Stimulated activated CD4-positive, alpha-beta T cell treated with anti-CD3 and anti-CD28 coated beads, Interleukin-1b, Interleukin-23, amount 100 ng/mL, for 24 hours (primary cell): ENCODE measurements at places on chromosomes 4 and X.

- DNase-seq = no peak
Measured at GRCh38 chr4:109465069-109465468, 31.5 kb downstream of the SEC24B start.

DNA sequence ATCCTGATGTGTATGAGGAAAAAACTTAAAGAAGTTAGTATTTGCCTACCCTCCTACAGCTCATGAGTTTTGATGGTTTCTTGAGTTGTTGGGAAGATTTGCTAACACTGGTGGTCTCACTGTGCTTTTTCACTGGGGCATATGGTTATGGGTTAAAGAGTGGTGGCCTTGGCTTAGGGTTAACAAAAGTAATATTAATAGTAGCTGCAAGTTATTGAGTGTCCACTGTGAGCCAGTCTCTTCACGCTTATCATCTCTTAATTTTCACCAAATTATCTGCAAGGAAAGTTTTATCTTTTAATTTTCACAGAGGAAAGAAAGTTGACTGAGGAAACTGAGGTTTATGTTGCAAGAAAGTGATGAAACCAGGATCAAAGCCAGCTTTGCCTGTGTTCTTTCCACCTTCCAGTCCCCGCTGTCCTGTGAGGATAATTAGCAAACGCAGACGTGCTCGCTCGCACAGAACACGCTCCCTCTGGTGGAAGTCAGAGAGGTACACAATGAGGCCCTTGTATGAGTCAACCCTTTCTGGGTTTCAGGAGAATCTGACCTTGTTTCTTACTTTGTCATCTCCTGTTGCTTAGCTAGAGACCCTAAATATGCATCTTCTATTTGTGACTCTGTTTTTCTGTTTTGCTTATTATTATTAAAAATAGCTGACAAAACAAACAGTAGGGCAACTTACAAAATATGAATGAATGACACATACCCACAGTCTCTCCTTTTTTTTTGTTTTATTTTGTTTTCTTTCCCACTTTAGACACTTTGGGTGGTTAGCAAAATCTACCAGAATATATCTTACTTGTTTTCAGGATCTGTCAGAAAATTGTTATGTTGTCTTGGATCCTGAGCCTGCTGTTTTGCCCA, 94.3 kb downstream of the DDIT4L start:
- DNase-seq = peak; percentile 20

GRCh38 chr4:109728385-109728784, 1.5 kb downstream of the PLA2G12A start:
- no peak for DNase-seq

DNA sequence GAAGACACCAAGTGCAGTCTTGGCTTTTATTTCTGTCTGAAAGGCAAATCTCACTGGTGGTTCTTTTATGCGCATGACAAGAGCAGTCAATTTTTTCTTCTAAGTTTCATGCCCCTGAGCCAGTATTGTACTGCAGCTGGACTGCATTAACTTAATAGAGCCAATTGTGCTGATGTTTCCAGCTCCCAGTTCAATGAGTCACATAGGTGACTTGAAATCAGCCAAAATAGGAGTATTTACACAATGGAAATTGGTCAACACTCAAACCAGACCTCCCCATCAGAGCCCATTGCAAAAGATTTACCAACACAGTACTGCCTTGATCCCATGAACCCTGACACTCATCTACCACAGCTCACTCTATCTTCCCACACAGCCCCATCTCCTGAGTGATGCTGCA, 100.3 kb upstream of the GUCY1A1 start:
- DNase-seq = no peak

GRCh38 chr4:156194896-156195295, 241.2 kb upstream of the CTSO start:
- DNase-seq = no peak

DNA sequence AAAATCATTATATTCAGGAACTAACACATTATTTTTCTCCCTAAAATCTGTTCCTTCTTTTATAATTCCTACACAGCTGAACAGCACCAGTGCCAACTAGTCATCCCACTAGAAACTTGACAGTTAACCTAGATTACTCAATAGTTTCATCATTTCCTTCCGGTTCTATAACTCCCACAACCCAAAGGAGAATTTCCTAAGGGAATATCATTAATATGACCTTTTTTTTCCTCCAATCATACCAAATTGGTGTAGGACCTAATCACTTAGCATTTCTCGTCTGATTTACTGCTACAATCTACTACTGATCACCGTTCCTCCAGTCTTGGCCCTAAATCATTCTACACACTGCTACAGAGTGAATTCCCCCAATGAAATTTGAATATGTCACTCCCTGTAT, 45.9 kb downstream of the WDFY3 start:
- no peak for DNase-seq

DNA sequence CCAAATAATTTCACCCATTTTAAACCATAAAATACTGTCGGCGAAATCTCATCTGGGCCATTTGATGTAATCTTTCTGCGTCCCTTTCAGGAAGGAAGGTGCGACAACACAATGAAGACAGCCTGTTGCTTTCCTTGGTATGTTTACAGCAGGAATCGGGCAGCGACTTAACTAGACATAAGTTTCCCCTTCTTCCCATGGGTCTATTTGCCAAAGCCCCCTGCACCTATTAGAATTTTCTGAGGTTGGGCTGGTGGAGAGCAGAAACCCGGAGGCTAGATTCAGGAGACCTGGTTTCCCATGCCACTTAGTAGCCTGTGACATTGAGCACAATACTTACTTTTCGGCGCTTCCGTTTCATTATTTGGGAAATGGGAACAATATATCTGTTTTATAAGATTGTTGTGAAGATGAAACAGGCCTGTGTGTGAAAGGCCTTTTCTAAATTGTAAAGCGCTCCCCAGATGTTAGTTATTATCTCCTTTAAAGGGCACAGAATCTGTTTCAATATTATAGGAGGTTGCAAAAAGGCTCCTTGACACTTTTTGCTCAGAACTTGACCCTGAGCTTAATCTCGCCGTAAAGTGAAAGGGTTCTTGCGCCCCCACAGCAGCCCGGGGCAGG, 552 bp upstream of the AFF1 start:
- no peak for DNase-seq

- no peak for DNase-seq
Measured at GRCh38 chrX:153411255-153411987, at the start of gene ZFP92. Gene ZFP92 (plus strand): TSS chrX:153411472. CDS start chrX:153418323, 6,851 bp downstream.

DNA sequence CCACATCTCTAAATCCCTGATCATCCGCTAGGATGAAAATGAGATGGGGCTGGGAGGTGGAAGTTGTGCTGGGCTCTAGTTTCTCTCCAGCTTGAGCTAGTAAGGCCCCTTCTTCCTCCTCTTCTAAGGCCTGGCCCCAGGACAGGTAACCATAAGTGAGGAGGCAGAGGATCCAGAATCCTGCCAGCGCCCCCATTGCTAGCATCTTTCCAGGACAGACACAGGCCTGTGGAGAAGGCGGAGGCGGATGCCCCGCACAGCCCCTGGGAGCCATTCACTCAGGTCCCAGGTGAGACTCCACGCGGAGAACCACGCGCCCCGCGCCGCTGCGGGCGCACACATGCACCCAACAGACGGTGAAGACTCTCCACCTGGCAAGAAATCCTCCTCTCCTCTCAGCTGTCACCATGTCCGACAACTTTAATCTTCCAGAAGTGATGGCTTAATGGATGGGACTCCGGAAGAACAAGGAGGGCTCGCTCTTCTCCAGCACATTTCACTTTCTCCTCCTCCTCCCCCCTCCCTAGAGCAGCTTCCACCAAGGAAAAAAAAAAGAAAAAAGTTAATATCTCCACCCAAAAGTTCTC, 793 bp downstream of the ARSJ start:
- DNase-seq = no peak

DNA sequence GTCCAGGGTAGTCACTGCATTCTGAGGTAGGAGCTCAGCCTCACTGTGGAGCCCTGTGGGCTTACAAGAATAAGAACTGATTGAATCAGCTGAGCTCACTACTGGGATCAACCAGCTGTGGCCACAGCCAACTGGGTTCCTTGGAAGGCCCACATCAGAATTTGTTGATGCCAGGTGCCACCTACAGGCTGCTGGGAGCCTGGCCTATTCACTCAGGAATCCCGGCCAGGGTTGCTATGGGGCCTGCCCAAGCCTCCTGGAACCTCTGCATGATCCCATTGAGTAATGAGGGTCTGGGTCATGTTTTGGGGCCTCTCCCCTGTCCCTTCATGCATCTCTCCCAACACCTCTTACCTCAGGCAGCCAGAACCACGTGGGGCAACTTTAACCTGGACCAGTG, 53.9 kb upstream of the KIAA1210 start:
- no peak for DNase-seq

- no peak for DNase-seq
Measured at GRCh38 chr4:37795581-37796195, 30.8 kb upstream of the PGM2 start.

- DNase-seq = no peak
Measured at GRCh38 chrX:38902972-38903492, 101.8 kb downstream of the MID1IP1 start.

DNA sequence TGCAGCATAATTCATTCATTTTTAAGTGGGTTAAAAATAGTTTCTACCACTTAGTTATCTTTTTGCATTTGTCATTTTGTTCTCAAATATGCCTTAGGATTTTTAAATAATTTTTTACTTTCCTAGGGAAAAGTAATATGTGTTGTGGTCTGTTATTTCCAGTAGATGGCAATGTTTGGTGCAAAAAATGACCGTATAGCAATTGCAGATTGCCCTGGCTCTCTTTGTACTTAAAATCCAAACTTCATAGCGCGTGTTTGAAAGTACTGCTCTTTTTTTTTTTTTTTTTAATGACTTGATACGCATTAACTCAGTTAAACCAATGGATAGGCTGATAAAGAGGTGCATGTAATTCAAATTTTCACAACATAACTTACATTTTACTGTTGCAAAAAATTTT, 74.4 kb upstream of the RBMX start:
- DNase-seq = no peak

- no peak for DNase-seq
Measured at GRCh38 chr4:120009731-120010130, 56.9 kb downstream of the MAD2L1 start.

GRCh38 chrX:153800177-153800722, 5.8 kb downstream of the SSR4 start:
- DNase-seq = no peak

GRCh38 chr4:99447079-99447478, 11.9 kb upstream of the ADH7 start:
- no peak for DNase-seq

- DNase-seq = no peak
Measured at GRCh38 chr4:122131562-122132157, 20.5 kb upstream of the BLTP1 start.

- DNase-seq = no peak
Measured at GRCh38 chrX:9656277-9656676, 109.4 kb downstream of the GPR143 start.

DNA sequence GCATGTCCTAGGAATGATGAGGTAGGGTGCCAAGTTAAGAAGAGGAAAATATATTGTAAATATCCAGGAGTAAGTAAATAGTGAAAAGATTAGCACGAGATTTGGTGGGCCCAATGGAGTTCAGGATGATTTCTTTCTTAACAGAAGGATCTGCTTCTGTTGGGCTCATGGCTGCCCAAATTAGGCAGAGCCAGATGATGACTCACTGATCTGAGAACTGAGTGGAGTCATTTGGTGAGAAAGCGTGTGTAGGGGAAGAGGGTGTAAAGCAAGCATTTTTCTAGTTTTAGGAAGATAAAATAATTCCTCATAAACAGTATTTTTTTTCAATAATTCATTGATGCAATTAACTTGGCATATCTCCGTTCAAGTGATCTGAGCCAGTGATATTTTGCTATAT, 1.6 kb downstream of the TBX22 start:
- no peak for DNase-seq

DNA sequence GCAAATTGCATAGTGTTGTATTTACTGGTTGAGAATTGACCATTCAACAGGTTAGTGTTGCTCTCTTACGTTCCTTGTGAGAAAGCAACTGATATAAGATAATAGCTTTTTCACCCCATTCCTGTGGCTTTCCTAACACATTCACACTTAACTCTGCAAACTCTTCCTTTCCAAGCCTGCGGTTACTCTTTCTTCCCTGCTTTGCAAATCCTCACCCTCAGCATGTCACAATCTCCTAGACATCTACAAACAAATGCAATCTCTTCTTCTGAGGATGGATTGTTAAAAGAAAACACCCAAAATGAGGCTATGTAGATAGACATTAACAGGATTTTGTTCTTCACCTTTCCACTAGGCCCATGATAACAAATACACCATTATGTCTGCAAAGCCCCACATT, 771.7 kb upstream of the PCDH7 start:
- no peak for DNase-seq

DNA sequence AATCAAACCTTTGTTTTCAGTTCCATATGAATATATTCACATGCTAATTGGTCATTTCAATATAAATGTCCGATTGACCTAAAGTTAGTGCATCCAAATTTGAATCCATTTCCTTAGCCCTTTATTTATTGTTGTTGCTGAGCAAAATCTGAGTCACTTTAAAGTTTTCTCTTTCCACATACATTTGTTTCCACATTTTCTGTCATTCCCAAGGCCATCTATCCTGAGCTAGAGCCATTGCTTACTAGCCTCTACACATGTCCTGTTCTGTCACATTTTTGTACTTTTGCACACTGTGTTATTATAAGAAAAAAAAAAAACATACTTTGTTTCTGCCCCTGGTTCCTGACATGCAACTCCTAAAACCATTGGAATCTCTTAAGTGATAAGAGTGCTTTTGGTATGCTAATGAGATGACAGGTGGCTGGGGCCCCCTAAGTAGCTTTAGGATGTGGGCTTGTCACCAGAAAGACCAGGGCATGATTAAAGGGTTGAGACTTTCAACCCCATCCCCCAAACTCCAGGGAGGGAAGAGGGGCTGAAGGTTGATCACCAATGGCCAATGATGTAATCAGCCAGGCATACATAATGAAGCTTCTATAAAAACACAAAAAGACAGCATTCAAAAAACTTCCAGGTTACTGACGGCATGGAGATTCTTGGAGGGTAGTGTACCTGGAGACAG, 353.3 kb upstream of the MAGEB16 start:
- no peak for DNase-seq

DNA sequence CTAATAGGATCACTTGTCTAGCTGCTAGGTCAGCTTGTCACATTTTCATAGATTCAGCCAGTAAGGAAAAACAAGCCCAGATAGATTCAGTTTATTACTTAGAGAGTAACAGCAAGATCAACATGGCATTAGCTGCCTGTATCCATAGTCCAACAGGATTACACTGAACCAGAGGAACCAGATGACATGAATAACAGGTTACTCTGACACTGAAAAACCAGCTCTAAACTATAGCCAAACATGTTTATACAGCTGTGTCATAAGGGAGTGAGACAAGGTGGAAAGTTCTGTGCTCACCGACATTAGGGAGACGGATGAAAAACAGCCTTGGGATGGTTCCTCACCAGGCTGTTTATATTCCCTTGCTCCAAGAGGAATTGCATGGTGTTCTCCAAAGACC, 102.9 kb upstream of the EOLA2 start:
- DNase-seq = no peak

GRCh38 chrX:42824541-42824940, 46.6 kb upstream of the PPP1R2C start:
- no peak for DNase-seq

- DNase-seq = no peak
Measured at GRCh38 chrX:9745417-9746115, 20.1 kb downstream of the GPR143 start.

GRCh38 chr4:79626101-79626500, 218.1 kb upstream of the GK2 start:
- DNase-seq = no peak

GRCh38 chrX:45266456-45266855, 65.8 kb upstream of the DIPK2B start:
- DNase-seq = no peak
